ENCODE measurements at places on chromosomes 16 and 17.

DNA sequence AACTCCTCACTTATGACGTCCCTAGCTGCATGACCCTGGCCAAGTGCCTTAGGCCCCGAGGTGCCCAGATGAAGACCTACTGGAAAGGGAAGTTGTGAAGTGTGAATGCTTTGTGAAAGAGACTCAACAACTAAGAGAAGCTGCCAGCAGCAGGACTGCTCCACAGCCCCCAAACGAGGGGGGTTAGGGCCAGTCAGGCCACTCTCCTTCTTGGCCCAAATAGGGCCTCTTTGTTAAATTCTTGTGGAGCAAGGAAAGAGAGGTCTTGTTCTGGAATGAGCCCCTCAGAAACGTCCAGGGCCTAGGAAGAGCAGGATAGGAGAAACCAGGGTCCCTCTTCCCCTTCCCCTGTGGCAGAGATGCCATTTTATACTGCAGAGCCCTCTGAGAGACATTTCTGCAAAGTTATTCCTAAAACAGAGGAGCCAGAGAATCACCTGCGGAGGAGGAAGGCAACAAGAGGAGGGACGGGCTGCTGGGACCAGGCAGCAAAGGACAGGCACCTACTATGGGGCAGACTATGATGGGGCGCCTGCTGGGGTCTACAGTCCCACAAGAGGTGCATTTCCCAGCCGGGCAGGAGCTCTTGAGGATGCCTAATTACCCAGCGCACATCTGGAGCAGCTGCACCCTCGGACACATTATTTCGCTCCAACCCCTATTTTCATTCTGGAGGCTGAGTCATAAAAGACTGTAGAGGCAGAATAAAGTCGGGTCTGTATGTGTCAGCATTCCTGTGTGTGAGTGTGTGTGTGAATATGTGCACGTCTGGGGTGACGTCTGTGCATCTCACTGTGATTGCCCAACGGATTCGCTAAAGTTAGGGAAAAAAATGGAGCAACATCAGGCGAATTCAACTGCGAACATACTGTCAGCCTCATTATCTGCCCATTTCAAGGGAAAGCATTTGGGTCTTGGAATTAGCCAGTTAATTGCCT, 11.4 kb upstream of the HOXB9 start:
- peak; percentile 88 for DNase-seq

DNA sequence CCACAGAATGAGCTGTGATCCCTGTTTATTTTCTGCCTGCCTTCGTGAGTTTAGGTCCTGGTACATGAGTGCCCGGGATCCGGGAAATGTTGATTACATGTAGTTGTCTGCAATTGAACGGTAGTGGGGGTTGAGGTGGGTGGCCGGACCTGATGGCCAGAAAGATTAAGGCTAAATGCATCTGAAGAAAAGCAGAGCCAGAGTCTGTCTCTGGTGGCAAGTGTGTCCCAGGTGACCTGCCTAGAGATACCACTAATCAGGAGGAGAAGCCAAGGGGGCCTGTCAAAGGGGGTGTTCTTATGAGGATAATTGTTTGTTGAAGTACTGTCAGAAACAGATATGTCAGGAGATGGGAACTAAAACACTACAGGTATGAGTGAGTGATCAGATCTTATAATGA, 154.0 kb upstream of the ASIC2 start:
- DNase-seq = no peak

DNA sequence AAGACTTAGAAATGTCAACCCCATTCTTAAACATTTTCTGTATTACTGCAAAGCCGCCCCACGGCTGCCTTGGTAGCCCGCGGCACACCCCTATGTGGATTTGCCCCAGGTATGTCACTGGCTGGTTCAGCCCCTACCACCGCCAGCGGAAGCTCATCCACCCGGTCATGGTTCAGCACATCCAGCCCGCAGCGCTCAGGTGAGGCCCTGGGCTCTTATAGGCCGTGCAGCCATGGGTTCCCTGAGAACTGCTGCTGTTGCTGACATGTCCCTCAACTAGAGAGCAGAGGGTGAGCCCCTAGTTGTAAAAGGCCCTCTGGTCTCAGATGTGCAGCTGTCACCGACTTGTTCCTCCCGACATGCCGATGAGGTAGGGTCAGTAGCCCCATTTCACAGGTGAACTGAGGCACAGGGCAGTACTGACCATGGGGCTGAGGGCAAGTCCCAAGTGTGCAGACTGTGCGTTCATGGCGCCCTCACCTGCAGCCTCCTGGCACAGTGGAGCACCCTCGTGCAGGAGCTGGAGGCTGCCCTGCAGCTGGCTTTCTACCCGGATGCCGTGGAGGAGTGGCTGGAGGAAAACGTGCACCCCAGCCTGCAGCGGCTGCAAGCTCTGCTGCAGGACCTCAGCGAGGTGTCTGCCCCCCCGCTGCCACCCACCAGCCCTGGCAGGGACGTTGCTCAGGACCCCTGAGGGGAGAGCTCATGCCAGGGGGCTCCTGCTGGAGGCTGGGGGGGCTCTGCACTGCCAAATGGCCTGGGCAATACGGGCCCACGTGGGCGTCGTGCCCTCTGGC, 8.7 kb downstream of the CYBC1 start:
- DNase-seq = no peak

DNA sequence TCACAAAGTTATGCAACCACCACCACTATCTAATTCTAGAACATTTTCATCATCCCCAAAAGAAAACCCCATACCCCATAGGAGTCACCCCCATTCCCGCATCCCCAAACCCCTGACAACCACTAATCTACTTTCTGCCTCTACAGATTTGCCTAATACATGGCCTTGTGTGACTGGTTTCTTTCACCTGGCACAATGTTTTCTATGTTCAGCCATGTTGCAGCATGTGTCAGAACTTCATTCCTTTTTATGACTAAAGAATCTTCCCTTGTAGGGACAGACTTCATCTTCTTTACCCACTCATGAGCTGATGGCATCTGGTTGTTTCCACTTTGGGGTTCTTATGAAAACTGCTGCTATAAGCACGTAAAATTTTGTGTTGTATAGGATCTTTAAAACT, 34.6 kb downstream of the CYTH1 start:
- no peak for DNase-seq

DNA sequence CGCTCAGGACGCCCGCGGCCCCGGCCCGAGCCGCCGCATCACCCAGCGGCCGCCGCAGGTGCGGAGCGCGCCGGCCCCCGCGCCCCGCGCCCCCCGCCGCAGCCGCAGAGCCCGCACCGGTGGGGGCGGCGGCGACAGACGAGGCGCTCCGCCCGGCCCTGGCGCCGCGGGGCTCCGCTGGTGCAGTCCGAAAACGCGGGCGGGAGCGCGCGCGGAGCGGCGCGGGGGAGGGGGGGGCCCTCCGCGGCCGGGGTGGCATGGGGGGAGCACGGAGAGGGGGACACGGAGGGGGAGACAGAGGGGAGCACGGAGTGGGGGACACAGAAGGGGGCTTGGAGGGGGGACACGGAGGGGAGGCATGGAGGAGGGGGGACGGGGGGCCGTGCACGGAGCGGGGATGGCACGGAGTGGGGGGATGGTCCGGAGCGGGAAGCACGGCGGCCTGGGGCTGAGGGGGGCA, at the start of gene AATK:
AATK (minus strand) TSS at position 189 of the 460 bp plus-strand sequence. CDS start 229 bp downstream, outside the sequence.
- no peak for DNase-seq

DNA sequence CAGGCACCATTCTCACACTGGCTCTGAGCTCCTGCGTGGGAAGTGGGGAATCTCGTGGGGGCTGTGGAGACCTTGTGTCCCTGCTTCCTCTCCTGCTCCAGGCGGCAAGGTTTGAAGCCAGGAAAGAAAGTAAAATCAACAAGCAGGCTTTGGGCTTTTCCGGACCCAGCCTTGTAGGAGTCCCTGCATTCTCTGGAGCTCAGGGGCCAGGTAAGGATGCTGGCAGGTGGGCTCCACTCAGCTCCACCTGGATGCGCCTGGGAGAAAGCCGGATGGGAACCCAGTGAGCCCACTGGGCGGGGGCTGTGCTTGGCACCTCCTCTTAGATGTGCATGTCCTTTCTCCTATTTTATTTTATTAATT, 362.5 kb downstream of the SEC14L1 start:
- no peak for DNase-seq

DNA sequence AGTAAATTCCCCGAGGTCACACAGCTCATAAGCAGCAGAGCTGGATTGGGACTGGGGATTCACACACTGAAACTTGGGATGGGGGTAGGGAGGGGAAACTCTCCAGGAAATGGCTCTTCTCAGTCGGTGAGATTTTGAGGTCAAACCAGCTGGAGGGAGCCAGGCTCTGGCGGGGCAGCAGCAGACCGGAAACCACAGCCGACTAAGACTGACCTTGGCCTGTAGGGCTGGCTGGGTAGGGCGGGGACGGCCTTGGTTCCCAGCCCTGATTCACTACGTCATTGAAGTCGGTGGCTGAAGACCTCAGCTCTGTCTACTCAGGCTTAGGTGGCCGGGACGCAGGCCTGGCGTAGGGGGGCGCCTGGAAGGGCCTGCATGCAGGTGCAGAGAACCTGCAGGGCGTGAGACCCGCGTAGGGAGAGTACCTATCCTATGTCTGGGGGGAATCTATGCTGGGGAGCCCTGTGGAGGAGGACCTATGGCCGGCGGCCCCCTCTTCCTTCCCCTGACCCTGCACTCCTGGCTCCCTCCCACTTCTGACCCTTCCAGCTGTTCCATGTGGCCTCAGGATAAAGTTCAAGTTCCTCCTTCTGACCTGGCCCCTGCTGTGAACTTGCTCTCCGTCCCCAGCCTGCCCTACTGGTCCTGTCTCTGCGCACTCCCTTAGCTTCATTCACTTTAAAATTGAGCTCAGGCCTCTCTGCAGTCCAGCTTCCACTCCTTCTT, 11.9 kb upstream of the SLC4A1 start:
- DNase-seq = peak; percentile 84

- no peak for DNase-seq
Measured at GRCh38 chr16:68270353-68270752, 6.0 kb downstream of the SLC7A6 start.

DNA sequence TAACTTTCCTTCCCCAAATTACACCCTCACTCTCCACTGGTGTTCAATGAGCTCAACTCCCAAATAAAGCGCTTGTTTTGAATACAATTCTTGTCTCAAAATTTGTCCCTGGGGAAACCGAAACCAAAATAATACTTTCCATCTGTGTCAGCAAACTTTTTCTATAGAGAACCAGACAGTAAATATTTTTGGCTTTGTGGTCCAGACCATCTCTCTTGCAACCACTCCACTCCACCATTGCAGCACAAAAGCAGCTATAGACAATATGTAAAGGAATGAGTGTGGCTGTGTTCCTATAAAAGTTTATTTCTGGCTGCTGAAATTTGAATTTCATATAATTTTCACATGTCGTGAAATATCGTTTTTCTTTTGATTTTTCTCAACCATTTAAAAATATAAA, 84.6 kb upstream of the ERCC4 start:
- DNase-seq = no peak

DNA sequence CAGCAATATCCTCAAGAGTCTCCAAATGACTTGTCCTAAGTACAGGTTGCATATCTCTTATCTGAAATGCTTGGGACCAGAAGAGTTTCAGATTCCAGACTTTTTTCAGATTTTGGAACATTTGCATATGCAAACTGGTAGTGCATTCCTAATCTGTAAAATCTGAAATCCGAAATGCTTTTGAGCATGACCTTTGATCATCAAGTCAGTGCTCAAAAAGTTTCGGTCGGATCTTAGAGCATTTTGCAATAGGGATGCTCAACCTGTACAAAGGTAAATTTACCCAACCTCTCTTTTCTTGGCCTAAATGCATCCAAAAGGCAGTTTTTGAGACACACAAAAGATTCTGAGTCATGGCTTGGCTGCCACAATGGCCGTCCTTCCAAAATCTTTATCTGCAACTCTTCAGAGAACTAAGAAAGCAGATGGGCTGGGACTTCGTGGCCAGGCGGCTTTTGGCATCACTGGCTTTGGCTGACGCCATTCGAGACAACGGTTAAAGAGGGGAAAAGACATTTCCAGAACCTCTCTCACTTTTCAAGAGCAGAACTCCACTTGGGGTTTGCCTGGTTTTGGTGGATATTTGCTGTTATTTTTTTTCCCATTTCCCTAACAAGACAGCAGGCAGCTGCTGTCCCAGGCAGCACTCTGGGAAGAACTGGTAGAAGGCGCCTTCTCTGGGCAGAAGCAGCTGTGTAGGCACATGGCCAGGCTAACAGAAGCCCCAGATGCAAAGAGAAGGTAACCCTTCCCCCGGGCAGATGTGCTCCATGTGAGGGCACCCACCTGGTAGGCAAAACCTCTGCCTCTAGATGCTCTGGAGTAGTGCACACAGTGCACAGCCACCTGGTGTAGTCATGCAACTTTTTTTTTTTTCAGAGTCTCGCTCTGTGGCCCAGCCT, 8.9 kb downstream of the CPPED1 start:
- DNase-seq = no peak

DNA sequence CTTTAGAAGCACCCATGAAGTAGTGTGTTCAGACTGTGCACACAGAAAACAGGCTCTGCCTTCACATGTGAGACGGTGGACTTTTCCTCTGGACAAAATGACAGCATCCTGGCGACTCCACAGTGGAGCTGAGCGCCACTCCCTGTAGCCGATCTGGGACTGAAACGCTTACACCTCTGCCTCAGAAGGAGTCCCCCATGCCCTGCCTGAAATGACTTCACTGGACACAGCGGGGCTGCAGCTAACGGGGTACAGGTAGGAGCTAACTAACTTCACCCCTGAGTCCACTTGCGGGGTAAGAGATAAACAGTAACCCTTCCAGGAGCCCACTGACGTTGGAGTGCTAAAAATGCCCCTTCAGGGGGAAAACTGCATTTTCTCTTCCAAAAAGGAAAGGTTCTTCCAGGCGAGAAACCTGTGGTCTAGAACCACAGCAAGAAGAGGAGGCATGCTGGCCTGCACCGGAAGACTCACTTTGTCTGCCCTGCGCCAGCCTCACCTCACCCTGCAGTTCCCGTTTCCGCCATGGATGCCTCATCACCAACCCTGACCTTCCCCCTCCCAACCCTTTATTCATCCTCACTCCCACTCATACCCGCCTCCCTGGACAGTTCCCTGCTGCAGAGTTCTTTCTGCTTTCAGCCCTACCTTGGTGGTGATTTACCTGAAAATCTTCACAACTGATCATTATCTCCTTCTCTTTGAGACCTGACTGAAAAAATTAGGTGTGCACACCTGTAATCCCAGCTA, 19.4 kb upstream of the ENDOV start:
- no peak for DNase-seq

- DNase-seq = no peak
Measured at GRCh38 chr17:47076171-47076570, 97.1 kb upstream of the RPRML start.

DNA sequence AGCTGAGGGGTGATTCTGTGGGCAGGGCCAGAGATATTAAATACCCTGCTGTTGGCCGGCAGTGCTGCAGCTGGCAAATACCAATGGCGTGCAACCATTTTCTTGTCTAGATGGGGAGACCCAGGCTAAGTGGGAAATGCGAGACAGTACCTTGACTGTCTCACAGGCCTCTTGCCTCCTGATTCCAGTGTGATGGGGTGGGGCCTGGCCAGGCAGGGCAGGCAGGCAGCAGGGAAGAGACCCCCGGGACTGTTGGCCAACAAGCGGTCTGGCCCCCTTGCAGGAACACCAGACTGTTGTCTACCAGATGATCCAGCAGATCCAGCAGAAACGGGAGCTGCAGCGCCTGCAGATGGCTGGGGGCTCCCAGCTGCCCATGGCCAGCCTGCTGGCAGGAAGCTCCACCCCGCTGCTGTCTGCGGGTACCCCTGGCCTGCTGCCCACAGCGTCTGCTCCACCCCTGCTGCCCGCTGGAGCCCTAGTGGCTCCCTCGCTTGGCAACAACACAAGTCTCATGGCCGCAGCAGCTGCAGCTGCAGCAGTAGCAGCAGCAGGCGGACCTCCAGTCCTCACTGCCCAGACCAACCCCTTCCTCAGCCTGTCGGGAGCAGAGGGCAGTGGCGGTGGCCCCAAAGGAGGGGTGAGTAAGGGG, 5.7 kb upstream of the CISD3 start:
- no peak for DNase-seq

- DNase-seq = no peak
Measured at GRCh38 chr16:85833219-85833920, 33.9 kb downstream of the COX4I1 start.

Data from AG08396 (cell line).